NCI-H2107 (cell line): ENCODE measurements at places on chromosomes 2 and 18.

- DNase-seq = no peak
Measured at GRCh38 chr2:229445019-229445418, 173.9 kb upstream of the PID1 start.

GRCh38 chr2:38528008-38528442 lies 74.7 kb downstream of the HNRNPLL start:
- DNase-seq = no peak

GRCh38 chr2:23692263-23692662 lies 234.7 kb downstream of the ATAD2B start:
- no peak for DNase-seq

DNA sequence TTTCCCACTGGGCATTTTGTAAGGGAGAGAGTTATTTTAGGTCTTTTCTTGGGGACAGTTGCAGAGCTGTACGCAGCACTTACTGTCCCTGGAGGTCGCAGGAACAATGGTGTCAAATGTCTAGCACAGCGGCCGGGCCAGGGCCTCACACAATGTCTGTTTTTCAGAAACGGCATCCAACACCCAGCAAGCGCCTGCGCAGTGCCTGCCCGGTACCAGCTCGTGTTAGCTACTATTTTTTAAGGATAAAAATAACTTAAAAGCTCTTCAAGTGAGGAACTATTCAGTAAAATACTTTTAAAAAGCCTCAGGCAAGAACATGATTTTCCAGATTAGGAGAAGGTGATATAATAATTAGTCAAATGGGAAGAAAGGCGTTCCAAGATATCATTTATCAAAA lies 90.0 kb downstream of the MBP start:
- peak; percentile 39 for DNase-seq

GRCh38 chr2:68482296-68482820 lies 15.0 kb downstream of the APLF start:
- no peak for DNase-seq

DNA sequence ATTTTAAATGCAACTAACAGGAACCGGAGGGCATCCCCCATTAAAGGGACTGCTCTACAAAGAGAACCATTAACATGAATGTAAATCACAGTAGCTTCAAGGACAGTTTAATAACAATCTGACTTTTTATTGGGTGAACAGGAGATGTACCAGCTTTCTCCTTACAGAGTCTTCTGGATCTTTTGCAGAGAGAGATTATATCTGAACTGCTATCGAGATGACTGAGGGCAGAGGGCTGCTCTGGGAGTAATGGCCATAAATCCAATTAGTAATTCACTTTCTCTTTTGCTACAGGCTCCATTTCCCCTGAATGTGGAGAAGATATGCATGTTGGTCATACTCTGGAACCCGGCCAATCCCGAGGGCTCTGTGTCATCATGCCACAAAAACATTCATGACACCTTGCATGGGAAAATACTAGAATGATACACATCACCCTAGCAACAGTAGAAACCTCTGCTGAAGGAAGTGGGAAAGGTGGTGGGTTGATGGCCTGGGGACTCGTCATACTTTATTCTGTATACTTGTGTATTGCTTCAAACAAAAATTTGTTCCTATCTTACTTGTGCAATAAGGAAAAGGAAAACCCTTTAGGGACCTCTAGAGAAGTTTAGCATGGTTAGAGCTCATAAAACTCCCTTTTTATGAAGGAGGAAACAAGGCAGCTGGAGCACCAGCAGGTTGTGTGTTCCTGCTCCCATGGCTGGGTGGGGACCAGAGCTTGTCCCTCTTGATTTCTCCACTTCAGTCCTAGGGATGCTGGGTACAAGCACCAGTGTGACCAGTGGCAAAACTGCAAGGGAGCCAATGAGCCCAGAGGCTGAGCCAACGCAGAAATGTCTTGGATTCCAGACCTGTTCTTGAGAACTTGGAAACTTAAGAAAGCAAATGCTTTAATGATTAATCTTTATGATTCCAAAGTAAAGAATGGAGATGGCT lies 26.0 kb downstream of the CTAGE1 start:
- DNase-seq = no peak

DNA sequence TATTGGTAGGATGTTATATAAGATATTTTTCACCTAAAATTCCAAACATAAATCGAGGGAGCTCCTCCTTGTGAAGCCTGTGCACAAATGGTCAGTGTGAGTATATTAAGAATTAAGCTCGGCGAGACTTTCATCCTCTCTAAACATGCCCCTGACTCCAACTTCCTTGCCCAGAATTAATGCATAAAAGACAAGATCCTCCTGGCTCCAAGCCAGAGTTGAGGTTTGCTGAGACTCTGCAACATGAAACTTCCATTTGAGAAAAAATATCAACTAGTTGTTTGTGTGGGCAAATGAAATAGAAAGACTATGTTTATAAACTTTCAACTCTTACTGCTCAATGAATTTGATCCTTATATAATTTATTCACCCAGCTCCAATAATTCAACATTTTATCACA lies 68.1 kb downstream of the CCDC178 start:
- DNase-seq = no peak
